ENCODE measurements at places on chromosomes 2 and 18. TPM values are rescaled to one million over a fixed set of nuclear protein-coding genes. Genes with fewer than 3 reads are reported as not detected.

DNA sequence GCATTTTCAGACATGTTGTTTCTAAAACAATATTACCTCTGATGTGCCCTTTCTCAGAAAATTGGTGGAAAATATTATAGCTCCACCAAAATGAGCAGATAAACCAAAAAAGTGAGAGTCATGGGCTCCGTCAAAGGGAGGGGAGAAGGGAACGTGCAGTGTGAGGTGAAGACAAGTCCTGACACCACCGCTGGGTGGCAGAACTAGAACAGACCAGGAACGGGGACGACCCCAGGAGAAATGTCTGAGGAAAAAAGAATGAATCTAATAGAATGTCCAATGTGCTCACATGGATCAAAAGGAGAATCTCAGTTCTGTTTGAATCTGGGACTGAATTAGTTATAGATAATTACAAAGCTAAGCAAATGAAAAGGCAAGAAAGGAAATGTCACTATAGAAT lies 22.6 kb upstream of the BCL2 start:
- DNase-seq: peak; percentile 36

GRCh38 chr2:68737711-68738110 lies 3.1 kb downstream of the ARHGAP25 start:
- DNase-seq: no peak

DNA sequence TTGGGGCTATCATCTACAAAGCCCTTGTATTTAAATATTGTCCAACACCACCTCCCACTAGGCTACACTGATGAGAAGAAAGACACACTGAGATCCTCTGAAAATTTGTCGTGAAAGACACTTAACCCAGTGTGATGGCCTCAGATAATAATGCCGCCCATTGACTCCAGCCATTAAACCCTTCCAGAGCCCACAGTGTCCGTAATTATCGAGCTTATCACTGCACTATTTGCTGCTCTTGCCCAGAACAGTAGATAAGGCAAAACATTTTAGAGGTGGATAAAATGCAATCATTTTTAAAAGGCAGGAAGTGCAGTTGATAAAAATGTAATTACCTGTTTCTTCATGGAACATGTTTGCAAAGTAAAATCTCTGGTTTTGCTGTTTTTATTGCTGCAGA lies 121.3 kb upstream of the DDX18 start:
- DNase-seq: no peak

- DNase-seq: no peak
Measured at GRCh38 chr18:76454418-76454817, 40.6 kb downstream of the ZNF516 start.

GRCh38 chr2:142973160-142973821 lies 95.8 kb downstream of the KYNU start:
- peak; percentile 41 for DNase-seq

- no peak for DNase-seq
Measured at GRCh38 chr18:39329496-39330275, 1764.1 kb upstream of the CELF4 start.

GRCh38 chr2:190618030-190618429 lies 30.9 kb upstream of the NAB1 start:
- no peak for DNase-seq

DNA sequence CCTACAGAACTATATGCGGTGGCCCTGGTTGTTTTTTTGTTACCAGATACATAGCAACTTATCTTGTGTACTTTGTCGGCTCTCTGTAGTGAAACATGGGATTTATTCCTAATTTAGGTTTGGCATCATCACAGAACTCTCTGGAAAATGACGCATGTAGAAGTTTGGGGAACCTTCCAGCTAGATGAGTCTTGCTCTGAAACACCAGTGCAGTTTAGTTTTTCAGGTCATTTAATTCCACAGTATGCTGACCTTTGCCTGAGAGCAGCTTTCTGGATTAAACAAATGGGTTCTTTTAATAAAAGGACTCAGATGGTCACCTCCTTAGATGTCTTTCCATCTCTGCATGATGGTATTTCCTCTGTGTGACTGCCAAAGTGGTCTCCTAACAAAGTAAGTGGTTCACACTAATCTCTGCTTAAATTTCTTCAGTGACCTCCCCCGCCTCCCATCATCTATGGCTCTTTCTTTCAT lies 39.9 kb downstream of the MYO3B start:
- DNase-seq: no peak

- no peak for DNase-seq
Measured at GRCh38 chr2:189049709-189050164, 75.6 kb downstream of the COL3A1 start.

GRCh38 chr2:228118940-228119339 lies 62.5 kb downstream of the SPHKAP start:
- no peak for DNase-seq

GRCh38 chr2:66899109-66899508 lies 464.2 kb downstream of the MEIS1 start:
- DNase-seq: no peak

- no peak for DNase-seq
Measured at GRCh38 chr2:183195397-183195796, 71.2 kb downstream of the NUP35 start.

DNA sequence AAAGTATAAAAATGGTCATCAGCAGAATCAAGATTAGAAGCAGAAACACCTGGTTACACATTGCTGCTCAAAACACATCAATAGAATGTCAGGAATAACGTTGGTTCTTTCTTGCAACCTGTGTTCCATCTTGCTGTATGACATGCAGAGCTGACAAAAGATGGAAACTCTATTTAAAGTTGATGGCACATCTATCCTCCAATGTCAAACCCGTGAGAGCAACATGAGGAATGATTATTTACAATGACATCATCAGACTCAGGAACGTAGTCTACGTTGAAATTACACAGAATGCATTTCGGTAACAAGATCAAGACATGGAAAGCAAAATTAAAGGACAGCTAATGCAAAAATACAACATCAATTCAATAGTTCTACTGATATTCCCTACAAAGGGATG lies 26.2 kb upstream of the TTN start:
- DNase-seq: no peak

GRCh38 chr18:34841891-34842290 lies 131.8 kb downstream of the DTNA start:
- DNase-seq: no peak

Gene ERBB4
- total RNA-seq: not detected

Gene AMER3
- total RNA-seq: not detected

Gene ZNF396
- total RNA-seq: 0.19 TPM

Gene SCN3A
- not detected for total RNA-seq

Gene TNFRSF11A
- 0.06 TPM for total RNA-seq

Gene TMEM182
- total RNA-seq: 4.0 TPM

Gene CLEC4F
- total RNA-seq: not detected

Gene RGPD3
- total RNA-seq: 0.11 TPM

Gene GAD1
- total RNA-seq: 0.29 TPM
